ENCODE measurements at places on chromosomes 13 and 19.

- no peak for DNase-seq
Measured at GRCh38 chr13:111521030-111521429, 200.6 kb downstream of the TEX29 start.

DNA sequence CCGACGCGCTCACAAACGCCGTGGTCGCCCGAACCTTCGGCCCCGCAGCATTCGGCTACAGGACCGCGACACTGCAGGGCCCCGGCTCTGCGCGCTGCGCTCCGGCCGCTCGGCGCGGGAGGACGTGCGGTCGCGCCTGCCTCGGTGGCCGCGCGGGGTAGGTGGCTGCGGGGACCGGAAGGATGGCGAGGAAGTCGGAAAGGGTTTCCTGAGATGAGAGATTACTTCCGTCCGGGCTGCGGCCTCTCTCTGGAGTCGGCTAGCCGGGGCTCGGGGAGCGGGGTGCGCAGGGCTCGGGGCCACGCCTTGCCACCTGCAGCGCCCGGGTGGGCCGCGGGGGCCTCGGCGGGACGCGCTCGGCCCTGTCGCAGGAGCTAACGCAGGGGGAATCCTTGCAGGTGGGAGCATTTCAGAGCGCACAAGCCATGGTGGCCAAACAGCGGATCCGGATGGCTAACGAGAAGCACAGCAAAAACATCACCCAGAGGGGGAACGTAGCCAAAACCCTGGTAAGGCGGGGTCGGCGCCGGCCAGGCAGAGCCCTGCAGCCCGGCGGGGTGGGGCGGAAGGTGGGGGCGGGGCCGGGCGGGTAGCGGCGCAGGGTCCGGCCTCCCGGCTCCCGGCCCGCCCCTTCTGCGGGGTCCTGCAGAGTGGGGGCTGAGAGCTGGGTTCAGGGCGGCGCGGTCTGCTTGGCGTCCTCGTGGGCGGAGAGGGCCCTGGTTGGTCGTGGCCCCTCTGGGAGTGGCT is at the start of gene SERP2:
Gene SERP2 (plus strand): TSS at position 224 of the 747 bp plus-strand sequence. CDS start 202 bp downstream, at position 426.
- peak; percentile 52 for DNase-seq

- DNase-seq = peak; percentile 97
Measured at GRCh38 chr13:30465593-30466357, at the start of gene HMGB1. Gene HMGB1, minus strand, starts transcription at chr13:30465936. Its CDS starts 2,256 bp downstream, at chr13:30463680.

DNA sequence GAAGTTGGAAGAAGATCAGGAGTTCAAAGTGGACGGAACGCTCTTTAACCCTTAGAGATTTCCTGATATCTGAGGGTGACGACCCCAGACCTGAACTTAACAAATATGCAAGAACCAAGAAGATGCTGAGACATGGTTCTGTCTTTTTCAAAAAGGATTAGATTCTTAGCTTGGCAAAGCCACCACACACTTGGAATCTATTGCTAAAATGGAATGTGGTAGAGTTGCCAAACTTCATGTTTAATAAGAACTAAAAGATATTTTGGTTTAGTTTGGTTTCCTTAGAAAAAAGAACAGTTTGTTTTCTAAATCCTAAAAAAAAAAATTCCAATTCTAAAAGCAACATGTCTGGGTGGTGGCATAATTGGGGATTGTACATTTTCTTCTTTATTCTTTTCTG is 29.5 kb downstream of the UNC13A start:
- no peak for DNase-seq

DNA sequence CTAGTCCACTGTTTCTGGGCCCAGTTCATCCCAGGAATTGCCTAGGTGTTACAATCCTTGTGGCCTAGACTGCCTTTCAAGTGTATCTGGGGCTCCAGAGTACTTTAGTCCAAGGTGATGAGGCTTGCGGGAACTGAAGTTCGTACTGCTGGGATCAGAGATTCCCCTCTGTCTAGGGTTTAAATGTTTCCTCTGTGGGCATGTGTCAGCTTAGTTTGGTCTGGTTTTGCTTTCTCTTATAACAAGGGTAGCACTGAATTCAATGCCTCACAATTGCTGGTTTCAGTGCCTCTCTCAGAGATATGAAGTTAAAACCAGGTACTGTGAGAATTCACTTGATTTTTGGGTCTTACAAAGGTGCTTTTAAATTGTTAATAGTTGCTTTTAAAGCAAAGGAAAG is 30.8 kb downstream of the RGCC start:
- no peak for DNase-seq

DNA sequence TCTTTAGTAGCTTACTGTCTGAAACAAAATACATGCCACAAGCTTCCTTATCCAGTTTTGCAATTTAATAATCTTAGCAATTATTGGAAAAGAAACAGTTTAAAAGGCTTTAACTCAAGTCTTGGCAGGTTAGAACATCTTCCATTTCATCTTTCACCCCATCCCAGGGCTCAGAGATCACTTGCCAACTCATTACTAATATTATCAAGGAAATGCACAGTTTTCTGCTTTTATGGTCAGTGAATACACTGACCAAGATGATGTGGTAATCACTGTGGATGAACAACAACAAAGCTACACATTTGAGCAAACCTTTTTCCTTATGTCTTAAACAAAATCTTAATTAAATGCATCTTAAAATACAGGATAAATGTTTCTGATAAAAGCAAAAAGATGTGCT is 48.0 kb upstream of the ITM2B start:
- DNase-seq = no peak

DNA sequence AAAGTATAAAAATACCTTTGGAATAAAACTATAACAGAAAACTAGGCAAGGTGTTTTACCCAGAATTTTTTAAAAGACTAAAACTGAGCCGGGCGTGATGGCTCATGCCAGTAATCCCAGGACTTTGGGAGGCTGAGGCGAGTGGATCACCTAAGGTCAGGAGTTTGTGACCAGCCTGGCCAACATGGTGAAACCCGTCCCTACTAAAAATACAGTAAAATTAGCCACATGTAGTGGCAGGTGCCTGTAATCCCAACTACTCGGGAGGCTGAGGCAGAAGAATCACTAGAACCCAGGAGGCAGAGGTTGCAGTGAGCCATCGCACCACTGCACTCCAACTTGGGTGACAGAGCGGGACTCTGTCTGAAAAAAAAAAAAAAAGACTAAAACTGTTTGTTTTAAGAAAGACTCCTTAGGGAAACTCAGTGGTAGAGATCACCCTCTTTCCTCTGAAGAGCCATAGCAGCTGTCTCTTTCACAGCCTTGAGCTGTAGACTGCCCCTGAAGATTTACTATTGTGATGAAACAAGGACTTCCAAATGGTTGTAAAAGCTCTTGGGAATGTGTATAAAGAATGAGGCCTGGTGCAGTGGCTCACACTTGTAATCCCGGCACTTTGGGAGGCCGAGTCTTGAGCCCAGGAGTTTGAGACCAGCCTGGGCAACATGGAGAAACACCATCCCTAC is 14.7 kb upstream of the KCTD4 start:
- no peak for DNase-seq

Measured in nucleus accumbens (tissue), 56 donors.